Stimulated activated CD8-positive, alpha-beta memory T cell treated with anti-CD3 and anti-CD28 coated beads, Interleukin-2, amount 100 ng/mL, for 48 hours (primary cell): ENCODE measurements at places on chromosomes 1 and 21.

DNA sequence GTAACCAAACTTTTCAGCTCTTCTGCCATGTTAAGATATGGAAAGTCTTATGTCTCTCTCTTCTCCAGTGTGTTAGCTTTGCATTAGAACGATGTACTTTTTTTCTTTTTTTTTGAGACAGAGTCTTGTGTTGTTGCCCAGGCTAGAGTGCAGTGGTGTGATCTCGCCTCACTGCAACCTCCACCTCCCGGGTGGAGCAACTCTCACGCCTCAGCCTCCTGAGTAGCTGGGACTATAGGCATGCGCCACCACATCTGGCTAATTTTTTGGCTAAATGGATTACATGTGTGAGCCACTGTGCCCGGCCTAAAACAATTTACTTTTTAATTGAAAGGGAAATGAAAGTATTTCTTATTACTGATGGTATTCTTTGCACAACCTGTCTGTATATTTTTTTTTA is 35.8 kb downstream of the SPEN start:
- no peak for DNase-seq

GRCh38 chr1:117578466-117578865 is 27.4 kb upstream of the TENT5C start:
- DNase-seq, result no peak

DNA sequence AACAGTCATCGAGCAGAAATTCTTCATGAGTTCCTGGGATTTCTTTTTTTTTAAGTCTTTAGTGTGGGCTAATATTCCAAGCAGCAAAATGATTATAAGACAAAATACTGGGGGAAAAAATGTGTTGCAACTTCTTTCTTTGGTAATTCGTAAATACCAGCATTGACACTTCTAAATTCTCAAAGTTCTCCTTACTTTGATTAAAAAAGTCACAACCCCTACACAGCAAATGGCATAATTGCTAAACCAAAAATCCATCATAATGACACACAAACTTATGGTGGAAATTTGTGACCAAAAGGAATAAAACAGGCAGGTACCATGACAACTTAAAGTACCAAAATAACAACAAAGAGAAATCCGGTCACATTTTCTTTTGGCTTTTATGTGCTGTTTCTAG is 585.2 kb upstream of the PKN2 start:
- no peak for DNase-seq

DNA sequence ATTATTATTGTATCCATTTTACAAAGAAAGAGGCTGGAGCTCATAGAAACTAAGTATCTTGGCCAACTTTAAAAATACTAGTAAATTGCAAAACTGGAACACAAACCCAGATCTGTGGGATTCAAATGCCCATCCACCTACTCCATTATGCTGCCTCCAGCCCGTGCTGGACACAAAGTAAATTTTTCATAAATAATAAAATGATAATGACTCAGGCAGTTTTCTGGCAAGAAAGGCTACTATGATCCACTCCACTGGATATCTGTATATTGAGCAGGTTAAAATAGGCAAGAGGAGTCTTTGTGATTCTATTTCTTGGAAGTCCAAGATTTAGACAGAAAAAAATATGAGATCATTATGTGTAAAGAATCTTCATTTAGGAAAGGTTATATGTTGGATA is 138.3 kb upstream of the DUSP10 start:
- DNase-seq, result no peak

GRCh38 chr1:38929476-38929875 is 12.2 kb downstream of the RHBDL2 start:
- no peak for DNase-seq

GRCh38 chr1:29732453-29732852 is 496.1 kb downstream of the PTPRU start:
- no peak for DNase-seq

DNA sequence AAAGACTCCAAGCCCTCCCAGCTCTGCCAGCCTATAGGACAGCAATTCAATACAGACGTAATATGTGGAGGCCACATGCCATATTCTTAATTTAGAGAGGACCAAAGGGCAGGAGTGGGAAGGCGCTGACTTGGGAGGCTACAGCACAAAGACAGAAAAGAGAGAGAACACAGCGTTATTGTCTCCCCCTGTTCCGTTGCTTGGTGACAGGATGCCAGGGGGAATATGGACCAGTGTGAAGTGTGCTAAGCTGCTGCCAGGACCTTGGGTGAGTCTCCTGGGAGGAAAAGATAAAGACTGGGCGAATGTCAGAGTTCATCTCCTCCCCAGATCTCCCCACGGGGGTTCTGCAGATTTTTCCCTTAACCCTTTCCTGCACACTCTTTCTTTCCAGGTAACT is 102.1 kb upstream of the ADAR start:
- no peak for DNase-seq

GRCh38 chr1:215891266-215892057 is 324.4 kb downstream of the KCTD3 start:
- DNase-seq, result no peak

DNA sequence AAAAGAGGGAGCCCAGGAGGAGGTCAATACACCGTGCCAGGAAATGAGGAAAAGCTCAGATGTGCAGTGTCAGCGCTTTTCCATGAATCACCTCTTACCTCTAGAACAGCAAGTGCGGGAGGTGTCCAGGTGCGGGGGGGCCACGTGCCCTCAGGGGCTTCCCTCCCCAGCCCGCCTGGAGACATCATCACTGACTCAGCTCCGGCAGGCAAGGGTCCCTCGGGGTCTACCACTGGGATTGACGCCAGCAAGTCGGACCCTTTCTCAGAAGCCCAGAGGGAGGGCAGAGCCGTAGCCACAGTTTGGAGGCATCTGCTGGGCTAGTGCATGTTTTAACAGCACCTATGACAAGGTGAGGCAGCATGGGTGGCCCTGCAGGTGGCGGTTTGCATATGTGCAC is 67.4 kb upstream of the TRAPPC10 start:
- DNase-seq, result no peak

DNA sequence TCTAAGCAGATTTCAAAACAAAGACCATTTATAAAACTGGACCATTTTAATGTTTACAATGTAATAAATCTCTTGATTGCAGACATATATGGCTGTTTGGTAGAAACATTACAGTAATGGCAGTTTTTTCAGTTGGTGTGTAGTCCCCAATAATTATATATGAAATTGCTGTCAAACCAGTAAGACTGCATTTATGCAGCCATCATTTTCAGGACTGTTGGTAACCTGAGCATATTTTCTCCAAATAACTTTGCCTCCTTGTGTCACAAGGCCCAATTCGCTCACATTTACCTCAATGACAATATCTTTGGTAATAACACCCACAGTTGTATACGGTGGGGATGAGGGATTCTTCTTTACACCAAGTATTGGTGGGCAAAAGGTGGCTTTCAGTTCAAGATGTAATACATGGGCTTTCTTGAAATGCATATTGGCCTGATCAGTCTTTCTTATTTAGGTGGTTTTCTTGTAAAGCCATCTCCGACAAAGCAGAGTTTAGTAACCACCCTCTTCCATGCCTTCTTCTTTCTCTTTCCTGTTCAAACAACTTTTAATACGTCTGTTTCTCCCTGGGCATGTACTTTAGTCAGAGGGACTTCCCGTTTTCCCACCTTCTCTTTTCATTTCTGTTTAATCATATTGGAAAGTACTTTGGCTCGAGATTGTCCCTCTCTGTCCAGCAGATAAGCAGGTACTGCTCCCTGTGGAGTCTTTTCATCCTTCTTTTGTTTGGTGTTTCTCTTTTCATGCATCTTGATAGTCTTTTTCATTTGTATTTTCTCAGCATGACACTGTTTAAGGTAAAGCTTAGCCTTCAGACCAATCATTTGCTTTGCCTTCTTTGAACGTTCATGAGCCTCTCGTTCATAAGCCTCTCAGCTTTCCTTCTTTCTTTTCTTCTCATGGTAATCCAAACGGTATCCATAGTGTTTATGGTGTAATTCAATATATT is 30.4 kb downstream of the ATP2B4 start:
- no peak for DNase-seq

- DNase-seq, result no peak
These were observed 1.1 kb downstream of the LRRC3 start for GRCh38 chr21:44456214-44456914.

GRCh38 chr1:3405974-3406867 is 48.2 kb upstream of the ARHGEF16 start:
- DNase-seq, result no peak

- DNase-seq, result no peak
These were observed 23.2 kb downstream of the AVPR1B start for GRCh38 chr1:206094024-206094423.

DNA sequence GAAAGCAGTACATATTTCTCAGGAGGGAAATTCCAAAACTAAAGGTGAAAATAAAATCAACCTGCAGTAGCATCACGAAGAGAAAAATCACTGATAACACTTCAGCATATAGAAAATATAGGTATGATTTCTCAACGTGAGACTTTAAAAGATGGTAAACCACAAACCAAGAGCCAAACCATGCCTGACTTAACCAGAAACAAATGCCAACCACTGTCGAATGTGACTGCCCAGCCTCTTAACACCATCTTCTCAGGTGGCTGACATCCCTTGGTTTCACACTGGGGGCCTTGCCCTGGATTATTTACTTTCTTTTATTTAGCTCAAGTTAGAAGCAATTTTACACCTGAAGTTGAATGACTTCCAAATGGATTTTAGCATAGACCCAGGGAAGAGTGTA is 10.1 kb downstream of the HMGCS2 start:
- DNase-seq, result no peak

DNA sequence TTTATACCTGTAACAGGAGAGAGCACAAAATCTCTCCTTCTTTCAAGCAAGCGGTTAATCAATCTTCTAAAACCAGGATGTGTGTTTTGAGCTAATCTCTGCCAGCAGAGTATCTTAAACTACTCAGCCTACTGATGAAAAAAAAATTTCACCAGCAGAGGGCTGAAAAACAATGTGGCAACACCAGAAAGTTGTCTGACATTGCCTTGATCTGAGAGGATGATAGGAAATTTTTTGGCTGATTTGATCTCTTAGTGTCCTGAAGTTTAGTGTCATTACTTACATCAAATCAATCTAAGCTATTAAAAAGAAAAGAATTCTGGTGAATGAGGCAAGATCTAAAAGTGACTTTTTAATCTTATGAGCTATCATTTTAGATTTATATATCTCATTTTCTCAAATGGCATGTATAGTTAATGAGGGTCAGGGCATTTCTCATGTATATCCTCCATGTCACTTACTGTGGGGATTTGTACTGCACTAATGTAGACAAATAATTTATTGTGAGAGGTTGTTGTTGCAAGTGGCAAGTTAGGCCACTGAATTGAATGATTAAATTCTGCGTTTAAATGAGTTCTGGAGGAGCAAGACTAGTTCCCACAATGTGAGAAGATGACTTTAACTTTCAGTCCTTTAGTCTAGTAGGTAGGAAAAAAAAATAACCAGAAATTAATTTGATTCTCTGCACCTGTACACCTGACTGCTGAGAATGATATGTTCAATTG is 10.9 kb downstream of the ADAMTS1 start:
- DNase-seq, result no peak

DNA sequence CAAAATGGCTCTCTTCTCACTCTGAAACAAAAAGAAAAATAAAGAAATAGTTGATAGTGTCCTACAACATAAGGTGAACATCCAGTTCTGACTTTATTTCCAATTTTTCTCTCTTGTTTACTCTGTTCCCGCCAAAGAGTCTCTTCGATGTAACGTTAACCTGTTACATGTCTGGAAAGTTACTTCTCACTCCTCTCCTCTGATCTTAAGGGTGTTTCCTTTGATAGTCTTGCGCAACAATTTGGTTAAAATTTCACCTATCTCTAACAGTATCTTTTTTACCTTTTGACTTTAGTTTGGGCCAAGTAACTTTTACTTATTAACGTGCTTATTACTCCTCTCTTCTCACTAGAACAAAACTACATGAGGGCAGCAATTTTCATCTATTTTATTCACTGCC is 1450.2 kb downstream of the BRINP3 start:
- DNase-seq, result no peak

DNA sequence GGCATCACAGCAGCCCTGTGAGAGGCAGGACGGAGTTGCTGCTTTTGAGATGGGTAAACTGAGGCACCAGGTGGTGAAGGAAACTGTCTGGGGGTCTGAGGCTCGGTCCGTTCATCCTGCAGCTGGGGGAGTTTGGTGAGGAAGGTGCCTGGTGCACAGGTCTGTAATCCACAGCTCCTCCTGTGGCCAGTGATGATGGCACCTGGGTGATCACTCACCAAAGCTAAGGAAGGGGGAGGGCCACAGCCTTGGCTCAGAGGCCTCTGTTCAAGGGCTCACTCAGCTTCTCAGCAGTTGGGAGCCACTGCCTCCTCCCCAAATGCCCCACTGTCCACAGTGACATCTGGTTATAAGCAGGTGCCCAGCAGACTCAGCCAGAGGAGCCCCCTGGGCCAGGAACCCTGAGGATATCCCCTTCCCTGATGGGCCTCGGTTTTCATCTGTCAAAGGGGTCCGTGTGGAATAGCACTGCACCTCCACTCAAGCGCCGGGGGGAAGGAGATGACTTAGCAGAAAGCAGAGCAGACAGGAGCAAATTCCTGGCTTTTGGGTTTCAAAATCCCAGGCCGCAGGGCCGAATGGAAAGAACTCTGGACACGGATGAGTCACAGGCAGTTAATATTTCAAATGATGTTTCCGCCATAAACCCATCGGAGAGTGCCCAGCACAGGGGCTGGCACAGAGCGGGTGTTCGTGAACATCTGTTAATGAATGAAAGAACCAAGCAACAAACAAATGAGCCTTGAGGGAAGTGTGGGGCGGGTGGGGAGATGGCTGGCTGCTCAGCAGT is 82.8 kb downstream of the DMRTB1 start:
- no peak for DNase-seq

GRCh38 chr1:150696995-150697927 is at the start of gene GOLPH3L:
TSS of gene GOLPH3L (minus strand) at chr1:150697154. CDS start at chr1:150694838, 2,316 bp downstream.
- peak; percentile 68 for DNase-seq

GRCh38 chr1:50368179-50369007 is 54.9 kb downstream of the DMRTA2 start:
- peak; percentile 16 for DNase-seq

GRCh38 chr1:202805886-202806844 is 2.1 kb downstream of the KDM5B start:
- DNase-seq, result no peak

DNA sequence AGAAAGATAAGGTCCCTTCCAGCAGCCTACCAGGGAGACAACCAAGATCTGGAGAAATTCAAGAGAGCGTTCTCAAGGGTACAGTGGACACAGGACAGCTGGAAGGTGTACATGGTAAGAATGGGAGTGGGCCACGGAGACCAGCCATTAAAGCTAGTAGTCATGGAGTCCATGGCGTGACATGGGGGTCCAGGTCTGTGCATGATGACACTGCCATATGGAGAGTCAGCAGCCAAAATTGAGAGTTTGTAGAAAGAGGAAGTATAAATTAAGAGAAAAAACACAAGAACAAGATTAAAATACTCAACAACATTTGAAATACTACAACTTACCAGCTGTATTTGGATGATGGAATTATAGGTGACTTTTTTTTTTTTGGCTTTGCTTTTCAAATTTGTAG is 7.9 kb upstream of the LORICRIN start:
- DNase-seq, result no peak
